CD4-positive, alpha-beta T cell treated with Interleukin-2 at 100 ng/mL for 4 hours (primary cell): ENCODE measurements at places on chromosomes 5 and 9.

GRCh38 chr9:84857211-84857610 is 187.7 kb downstream of the NTRK2 start:
- no peak for DNase-seq

- no peak for DNase-seq
These were observed 118.2 kb downstream of the SEC61B start for GRCh38 chr9:99340281-99340680.

DNA sequence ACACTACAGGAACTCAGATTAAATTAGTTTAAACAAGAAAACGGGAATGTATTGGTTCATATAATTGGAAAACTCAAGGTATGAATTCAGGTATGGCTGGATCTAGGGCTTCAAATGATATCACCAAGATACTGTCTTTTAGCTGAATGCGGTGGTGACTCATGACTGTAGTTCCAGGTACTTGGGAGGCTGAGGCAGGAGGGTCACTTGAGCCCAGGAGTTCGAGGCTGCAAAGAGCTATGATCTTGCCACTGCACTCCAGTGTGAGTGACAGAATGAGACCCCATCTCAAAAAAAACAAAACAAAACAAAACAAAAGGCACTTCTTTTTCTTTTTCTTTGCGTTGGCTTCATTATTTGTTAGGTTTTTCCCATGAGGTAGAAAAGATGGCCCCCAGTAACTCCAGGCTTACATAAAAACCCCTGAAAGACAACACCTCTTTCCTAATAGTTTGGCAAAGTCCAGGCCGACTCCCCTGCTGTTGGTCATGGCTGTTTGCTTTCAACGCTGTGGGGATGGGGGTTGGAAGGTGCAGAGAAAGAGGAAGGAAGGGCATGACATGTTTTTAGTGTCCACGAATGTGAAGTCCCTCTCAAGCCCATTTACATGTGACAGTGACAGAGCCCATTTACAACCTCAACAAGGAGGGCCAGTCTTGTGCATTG is 39.8 kb upstream of the CRB2 start:
- DNase-seq, result no peak

DNA sequence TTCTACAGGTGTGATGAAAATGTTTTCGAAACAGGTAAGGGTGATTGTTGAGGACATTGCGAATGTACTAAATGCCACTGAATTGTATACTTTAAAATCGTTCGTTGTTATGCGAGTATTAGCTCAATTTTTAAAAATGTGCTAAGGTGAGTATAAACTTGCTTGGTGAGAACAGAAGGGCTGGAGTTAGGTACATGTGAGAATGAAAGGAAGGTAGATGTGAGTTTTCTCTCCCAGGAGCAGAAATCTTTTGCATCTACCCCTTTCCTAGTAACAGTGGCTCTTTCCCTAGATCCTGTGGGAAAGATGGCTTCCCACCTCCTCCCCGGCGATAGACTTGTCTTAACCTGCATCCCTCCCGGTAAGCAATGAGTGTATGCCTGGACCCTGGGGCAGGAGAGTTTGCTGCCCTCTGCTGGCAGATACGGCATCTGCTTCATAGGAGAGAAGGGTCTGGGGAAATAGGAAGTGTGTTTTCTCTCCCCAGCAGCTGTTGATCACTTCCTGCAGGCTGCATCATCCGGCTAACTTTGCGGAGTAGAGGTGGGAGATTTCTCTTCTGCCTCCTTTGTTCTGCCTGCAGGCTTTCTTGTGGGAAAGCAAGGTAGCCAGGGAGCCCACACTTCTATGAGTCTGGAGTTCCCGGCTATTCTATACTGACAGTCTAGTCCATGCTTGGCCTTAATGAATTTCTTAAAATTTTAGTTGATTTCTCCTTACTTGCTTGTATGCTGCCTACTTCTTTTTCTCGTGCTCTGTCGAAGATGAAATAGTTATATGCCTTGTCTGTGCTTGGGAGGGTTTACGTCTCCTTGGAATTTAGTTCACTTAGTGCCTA is 373.3 kb upstream of the SEMA6A start:
- DNase-seq, result peak; percentile 47

- DNase-seq, result no peak
These were observed 12.5 kb downstream of the NINJ1 start for GRCh38 chr9:93121316-93122241.

- no peak for DNase-seq
These were observed 12.2 kb downstream of the CXXC5 start for GRCh38 chr5:139660105-139660922.

DNA sequence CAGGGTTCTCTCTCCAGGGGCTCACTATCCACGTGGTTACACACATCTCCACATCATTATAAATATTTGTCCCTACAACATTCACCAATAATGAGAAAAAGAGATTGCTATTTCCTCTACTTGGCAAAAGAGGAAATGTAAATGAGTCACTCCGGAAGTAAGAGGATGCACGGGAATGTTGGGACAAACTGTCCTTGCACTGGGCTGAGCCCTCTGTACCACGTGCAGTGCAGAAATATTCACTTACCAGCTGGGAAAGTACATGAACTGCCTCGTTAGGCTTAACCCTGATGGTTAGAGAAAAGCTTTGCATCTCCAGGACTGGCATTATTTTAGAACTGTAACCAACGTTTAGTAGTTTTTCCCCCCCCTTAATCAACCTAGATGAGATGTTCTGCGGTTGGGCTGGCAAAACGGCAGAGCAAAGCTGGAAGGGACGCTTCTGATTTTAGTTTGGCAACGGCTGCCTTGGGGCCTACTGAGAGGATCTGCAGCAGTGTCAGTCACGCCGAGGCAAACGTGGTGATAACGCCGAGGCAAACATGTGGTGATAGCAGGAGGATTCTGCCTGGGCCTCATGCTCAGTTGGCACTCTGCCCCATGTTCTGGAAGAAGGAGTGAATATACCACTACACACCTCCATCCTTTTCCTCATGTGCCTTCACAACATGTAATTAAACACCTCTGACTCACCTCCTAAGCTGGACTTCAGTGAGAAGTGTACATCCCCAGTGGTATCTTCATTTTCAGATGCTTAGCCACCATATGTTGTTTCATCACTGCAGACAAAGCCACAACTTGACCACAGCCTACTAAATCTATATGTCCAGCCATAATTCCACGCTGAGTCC is 661.4 kb upstream of the KLF4 start:
- DNase-seq, result no peak

DNA sequence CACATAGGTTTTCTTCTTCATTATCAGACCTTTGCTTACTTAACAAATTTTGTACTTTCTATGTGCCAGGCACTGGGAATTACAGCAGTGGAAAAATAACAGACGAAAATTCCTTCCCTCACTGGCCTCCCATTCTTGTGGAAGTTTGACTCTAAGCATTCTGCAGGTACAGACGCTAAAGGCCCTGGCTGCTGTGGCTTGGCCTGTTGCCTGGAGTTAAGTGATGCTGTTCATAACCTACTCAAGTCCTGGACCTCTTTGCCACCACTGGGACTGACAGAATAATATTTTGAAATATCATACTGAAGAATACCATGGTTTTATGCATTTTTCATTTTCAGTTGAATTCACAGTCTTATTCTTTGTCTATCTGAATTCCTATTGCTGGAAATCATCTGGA is 97.3 kb upstream of the SPATA31C2 start:
- DNase-seq, result no peak

GRCh38 chr5:15133456-15133965 is 261.9 kb upstream of the ANKH start:
- DNase-seq, result no peak

DNA sequence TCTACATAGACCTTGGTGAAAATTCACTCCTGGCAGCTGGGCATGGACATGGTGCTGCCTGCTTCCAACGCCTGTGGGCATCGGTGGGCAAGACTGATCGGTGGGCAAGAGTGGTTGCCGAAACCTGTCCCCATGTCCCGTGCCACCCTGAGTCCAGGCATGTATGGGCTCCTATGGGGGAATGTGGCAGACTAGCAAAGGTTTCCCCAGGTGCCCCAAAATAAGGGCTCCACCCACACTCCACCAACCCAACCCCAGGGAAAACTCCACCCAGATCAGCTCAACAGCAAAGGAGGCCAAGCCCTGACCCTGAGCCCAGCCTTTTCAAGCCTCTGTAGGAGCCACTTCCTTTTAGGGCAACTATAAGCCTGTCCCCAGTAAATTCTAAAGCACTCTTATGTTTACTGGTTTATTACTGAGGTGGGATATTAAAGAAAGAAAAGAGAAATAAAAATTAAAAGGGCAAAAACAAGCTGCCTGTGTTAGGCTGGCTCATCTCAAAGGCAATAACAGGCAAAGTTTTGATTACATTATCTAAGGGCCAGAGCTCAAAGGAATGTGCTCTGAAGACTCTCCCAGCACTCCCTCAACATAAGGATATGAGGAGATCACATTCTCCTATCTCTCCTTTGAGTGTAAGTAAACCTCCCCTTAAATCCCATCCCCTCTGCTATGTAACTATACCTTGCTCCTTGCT is 8.9 kb upstream of the SPATA31E1 start:
- no peak for DNase-seq

DNA sequence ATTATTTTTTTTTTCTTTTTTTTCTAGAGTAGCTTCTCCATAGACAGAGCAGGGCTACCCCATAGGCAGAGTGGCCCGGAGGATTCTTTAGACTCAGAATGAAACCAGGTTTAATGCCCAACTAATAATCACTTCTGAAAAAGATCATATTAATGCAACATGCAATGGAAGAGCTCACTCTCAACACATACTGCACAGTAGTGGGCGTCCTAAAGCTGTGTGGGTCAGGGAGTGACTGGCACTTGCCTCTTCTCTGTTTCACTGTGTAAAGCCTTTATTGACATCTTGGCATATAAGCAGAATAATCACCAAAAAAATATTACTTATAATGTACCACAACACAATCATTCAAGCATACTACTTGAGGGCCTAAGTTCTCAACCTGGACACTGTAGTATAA is 11.1 kb downstream of the PWWP2A start:
- no peak for DNase-seq

DNA sequence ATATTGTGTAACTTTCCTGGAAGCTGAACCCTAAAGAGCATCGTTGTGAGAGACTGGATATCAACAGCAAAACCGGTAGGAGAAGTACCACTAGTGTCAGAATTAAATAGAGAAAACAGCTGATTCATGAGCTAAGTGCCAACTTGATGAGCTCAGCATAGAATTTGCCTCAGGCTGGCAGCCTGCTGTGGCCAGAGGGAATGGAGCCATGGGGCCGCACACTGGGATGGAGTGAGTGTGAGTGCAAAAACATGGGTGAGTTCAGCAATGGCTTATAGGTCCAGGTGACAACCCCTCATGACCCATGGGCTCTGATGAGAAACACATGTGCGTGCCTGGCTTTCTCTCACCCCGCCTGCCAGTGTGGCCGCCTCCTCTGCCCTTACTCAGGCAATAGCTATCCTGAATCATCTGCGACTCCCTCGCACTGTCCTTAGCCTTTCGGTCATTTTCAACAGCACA is 25.4 kb downstream of the ADAMTS16 start:
- DNase-seq, result no peak

DNA sequence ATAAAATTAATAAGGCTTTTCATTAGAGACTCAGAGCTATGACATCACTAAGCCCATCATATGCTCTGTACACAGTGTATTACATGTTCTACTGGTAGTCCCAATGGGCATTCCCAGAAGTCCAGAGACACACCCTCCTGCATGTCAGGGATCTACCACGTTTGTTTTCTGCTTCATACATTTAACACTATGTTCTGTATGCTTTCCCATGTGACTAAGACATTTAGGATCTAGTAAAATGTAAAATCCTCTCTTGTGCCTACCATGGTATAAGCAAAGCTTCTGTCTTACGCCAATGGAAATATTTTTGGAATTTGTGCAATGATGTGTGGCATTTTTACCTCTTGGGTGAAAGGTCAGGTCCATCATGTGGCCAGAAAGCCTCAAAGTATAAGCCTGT is 192.4 kb downstream of the ADAMTSL1 start:
- DNase-seq, result no peak

DNA sequence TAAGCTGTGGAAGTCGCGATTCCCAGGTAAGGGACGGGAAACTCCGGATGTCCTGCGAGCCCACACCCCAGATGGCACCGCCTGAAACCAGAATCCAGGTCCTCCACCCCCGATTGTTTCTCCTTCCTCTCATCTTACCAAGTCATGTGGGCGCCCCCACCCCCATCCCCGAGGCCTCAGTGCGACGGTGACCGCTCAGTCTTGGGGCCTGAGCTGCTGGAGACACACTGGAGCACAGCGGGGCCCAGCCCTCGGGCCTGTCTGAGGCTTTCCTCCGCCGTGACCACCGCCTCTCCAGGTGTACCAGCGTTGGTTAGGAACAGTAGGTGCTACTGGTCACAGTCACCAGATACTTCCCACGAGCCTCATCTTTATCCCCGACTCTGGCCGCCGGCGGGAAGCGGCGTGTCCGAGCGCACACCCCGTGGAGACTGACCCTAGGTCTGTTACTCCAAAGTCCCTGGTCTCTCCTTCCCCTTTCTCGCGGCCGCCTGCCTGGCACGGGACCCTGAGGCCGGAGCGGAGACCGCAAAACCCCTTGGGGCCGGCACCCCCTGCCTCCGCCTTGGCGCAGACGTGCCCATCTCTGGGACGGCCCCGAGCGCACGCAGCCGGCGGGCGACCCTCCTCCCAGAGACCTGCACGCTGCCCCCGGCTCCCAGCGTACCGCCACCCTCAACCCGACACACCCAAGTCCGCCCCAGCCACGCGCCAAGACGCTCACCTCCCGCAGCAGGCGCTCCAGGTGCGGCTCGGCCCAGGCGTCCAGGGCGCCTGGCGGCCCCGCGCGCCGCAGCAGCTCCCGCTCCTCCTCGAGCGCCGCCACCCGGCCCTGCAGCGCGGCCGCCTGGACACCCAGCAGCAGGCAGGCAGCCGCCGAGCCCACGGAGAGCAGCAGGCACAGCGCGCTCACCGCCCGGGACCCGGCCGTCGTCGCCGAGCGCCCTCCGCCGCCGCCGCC is 733 bp downstream of the COL23A1 start:
- DNase-seq, result no peak

DNA sequence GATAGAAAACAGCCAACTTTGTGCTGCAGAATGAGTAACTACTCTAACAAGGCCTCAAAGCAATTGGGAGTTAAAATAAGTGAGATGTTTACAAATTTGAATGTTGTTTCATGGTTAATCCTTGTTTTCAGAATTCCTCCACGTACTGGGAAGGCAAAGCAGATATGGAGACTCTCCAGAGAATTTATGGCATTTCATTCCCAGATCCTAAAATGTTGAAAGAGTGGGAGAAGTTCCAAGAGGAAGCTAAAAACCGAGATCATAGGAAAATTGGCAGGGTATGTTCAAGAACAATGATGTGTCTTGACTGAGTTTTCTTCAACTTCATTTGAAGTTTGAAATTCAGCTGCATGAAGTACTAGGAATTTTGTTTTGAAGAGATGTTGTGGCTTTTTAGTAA is 16.4 kb downstream of the TARS1 start:
- no peak for DNase-seq

DNA sequence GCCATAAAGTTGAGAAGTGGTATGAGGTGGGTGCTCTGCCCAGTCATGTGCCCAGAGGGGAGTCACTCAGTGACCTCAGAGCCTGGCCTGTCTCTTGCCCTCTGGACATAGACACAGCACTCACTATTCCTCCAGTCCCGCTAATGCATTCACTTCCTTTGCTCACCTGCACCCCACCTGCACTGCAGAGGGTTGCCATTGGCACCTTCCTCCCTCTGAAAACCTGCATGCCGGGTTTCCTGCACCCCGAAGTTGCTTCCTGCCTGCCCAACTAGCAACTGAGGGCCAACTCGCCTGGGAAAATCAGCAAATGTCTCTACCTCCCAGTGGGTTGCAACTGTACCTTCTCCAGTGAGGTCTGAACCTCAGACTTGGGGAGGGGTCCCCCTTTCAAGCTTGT is 48.1 kb upstream of the SPTLC1 start:
- no peak for DNase-seq
